ENCODE measurements at places on chromosomes 6 and 20.

DNA sequence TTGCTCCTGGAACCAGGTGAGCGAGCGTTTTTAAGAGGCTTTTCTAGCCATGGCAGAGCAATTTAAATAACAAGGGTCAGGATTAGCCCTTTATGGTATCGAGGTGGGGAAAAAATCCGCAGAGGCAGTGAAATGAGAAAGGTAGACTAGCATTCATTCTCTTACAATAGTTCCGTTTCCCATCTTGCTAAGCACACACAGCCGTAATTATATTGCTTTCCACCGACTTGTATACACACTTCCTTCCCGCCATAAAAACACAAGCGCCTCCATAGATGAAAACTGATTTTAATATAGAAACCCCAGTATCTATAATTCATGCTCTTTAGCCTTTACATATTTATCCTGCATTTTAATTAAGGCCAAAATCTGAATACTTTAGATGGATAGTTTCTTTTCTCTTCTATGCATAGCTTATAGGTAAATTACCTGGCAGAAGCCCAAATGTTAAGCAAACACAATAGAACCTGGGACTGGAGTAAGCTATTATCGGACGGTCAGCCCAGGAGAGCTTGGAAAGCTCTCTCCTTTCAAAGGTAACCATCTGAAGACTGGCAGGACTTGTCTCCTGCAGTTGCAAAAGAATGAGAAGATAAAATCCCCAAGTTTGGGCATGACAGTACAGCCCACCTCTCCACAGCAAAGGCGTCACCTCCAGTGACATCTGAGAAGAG, 90.9 kb upstream of the MC3R start:
- no peak for DNase-seq

DNA sequence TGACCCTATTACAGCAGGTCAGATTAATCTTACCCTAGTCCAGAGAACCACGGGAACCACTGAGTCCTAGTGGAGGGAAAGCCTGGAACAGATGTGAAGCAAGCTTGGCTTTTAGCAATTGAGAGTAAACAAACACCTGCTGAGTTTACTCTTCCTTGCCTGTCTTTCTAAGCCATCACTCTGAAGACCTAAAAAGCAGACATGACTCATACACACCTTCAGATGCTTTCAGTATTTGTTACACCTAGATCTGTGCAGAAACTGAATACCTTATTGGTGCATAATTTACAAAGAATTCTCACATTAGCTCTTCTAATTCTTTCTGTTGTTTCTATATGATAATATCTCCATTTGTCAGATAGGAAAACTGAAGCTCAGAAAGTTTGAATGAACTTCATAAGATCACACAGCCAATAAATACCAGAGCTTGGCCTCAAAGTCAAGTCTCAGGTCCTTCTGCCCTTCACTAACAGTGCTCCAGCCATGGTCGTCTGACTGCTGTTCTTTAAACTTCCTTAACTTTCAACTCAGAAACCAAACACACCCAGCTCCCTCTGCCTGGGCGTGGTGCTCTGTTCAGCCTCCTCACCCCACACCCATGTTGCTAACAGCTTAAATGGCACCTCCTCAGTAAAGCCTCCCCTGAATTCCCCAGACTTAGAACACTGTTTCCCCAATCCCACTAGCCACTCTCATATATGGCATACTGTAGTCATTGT, 8.6 kb upstream of the GABBR1 start:
- DNase-seq = no peak

DNA sequence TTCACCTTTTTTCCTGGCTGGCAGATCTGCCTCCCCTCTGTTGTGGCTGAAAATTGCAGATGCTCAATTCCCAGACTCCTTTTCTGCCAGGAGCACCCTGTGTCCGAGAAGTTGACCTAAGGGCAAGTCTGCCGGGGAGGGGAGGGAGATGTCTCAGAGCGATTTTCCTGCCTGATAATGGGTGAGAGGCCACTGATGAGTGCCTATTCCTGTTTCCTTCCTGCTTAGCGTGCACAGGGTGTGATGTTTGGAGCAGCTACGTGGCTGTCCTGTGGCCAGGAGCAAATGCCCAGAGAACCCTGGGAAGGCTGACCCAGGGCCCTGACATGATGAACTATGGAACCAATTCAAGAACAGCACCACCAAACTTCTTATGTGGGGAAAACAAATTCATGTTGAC, 22.5 kb downstream of the SOX4 start:
- DNase-seq = no peak

GRCh38 chr20:59831024-59831915, 102.2 kb downstream of the SYCP2 start:
- no peak for DNase-seq

DNA sequence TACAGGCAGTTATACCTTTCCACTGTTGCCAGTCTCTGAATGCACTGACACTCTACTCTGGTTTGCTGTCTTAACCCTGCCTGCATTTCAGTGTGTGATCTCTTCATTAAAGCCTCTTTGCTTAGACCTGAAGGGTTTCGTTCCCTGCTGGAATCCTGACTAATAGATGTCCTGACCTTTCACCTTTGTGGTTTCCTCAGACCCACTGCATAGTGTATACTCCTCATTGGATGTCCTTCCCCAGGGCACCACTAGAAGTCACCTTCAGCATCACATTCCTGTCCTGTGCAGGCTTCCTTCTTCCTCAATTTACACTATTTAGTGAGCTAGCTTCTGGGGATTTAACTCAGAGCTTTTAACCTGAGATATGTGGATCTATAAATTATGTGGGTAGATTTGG, 120.6 kb downstream of the RCAN2 start:
- no peak for DNase-seq

DNA sequence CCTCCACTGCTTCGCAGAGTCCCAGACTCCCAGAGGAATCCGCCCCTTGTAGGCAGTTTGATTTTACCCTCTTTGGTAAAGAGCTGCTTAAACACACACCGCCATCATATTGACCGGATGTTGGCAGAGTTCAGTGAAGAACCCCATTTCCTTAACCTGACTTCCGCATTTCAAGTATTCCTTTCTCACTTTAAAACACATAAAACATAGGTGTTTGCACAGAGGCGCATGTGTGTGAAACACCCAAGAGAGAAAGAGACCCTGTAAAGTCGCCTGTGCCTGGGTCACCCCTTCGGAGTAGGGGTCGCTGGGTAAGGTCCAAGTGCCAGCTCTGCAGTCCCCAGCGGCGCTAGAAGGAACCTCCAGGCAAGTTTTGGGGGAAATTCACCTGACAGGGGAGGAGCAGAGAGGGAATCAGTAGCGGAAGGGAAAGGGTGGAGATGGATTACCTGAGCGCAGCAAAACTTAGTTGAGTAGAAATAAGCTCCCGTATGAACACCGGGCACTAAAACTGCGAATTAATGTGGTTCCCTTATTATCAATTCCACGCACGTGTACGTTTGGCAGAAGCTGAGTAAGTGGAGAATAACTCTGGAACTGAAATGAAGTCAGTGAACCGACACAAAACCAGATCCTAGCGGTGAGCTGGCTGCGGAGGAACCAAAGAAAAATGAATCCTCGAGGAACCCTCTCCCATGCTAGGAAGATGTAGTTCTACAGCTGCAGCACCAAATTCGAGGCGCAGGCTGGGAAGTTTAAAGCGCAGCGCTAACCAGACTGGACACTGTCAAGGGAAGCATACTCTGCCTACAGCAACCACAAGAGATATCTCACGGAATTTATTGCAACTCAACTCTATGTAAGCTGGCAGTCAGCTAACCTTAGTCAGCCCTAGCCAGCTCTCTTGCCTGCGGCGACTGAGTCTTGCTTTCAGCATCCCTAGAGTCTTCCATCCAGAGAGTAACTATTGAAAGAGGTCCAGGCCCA, 3.5 kb upstream of the HTR1B start:
- DNase-seq = no peak

- no peak for DNase-seq
Measured at GRCh38 chr20:43658069-43658722, 8.7 kb upstream of the MYBL2 start.

- DNase-seq = no peak
Measured at GRCh38 chr6:167422934-167423333, 98.0 kb downstream of the TTLL2 start.

DNA sequence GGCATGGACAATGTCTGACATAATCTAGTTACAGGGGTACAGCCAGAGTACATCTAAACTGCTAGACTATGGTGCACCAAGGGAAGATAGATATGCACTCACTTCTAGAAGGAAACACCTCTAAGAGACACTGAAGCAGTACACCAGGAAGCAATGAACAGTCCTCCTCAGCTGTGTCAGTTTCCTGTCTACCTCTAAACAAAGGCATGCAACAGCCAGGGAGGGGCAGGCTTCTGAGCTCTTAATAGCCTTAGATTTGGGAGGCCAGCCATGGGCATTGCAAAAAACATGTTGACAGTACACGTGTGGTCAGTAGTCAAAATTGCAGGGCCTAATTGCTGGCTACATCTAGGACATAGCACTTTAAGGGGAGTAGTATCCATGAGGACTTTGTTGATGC, 21.4 kb downstream of the CRYBG1 start:
- DNase-seq = no peak

GRCh38 chr20:46967646-46968045, 73.0 kb downstream of the EYA2 start:
- no peak for DNase-seq

DNA sequence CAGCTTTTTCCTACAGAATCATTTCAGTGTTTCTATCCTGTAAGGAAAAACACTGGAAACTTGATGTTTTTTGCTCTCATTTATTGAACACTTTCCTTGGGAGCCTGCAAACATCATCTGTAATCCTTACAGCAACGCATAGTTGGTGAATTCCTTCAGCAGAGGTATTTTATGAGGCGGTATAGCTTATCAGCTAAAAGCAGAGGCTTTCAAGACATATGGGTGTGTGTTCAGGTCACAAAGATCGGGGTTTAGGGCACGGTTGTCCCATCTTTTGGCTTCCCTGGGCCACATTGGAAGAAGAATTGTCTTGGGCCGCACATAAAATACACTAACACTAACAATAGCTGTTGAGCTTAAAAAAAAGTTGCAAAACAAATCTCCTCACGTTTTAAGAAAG, 185.0 kb downstream of the AIG1 start:
- DNase-seq = no peak

GRCh38 chr6:48826901-48827701, 636.0 kb downstream of the MMUT start:
- DNase-seq = no peak

GRCh38 chr6:15511248-15512125, 151.3 kb downstream of the DTNBP1 start:
- DNase-seq = no peak

- no peak for DNase-seq
Measured at GRCh38 chr20:21100578-21101452, 5.3 kb downstream of the LINC00237 start.

- no peak for DNase-seq
Measured at GRCh38 chr6:88369262-88369661, 203.1 kb upstream of the CNR1 start.
